ENCODE measurements at places on chromosomes 11 and 22.

DNA sequence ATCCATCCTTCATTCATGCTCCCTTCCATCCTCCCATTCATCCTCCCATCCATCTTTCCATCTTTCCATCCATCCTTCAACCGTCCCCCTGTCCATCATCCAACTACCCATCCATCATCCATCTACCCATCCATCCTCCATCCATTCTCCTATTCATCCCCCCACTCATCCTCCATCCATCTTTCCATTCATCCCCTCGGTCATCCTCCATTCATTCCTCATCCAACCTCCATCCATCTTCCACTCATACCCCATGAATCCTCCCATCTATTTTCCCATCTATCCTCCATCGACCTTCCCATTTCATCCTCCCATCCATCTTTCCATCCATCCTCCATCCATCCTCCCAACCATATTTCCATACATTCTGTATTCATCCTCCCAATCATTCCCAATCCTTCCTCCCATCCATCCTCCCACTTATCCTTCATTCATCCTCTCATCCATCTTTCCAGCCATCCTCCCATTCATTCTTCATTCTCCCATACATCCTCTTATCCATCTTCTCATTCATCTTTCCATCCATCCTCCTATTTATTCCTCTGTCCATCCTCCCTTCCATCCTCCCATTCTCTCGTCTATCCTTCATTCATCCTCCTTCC is 29.9 kb downstream of the IGLL1 start:
- DNase-seq: no peak

DNA sequence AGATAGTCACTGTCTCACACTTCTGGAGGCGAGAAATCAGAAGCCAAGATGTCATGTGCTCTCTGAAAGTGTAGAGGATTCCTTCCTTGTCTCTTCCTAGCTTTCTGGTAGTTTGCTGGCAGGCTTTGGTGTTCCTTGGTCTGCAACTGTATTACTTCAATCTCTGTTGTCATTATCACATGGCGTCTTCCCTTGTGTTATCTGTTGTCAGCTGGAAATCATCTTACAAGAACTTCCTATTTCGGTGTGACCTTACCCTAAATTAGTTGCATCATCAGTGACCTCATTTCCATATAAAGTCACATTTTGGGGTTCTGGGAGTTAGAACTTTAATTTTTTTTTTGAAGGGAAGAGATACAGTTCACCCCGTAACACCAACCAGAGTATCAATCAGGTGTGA is 3.3 kb upstream of the LIN7C start:
- no peak for DNase-seq

GRCh38 chr11:3939211-3939610 is 83.7 kb downstream of the STIM1 start:
- peak; percentile 39 for DNase-seq

DNA sequence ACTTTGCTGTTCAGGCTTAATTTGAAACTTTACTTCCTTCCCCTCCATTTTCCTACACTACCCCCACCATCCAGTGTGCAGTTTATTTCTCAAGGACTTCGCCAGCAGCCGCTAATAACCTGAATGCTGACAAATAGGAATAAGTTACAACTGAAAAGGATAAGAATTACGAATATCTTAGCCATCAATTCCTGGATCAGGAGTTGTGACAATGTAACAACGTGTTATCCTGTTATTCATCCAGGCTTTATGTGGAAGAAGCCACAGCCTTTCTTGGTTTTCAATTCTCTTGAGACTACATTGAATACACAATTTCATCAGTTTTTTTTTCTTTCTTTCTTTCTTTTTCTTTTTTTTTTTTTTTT is 5.9 kb downstream of the HBG1 start:
- DNase-seq: no peak

DNA sequence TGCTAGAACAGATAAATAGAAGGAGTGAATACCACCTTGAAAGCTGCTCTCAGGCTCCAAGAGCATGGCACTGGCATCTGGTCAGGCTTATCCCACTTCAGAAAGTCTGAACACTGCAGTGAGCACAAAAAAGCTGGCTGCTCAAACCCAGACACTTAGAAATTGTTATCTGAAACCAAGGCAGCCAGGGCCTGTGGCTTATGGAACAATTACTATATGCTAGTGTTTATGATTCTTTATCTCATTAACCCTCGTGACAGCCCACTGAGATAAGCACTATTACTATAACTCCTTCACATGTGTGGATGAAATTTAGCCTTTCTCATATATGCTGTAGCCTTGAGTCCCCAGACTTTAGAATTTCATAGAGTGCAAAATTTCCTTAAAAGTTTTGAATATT is 400.2 kb downstream of the RAB38 start:
- no peak for DNase-seq

- DNase-seq: no peak
Observed at GRCh38 chr11:73273222-73273895, 1.2 kb downstream of the P2RY6 start.

DNA sequence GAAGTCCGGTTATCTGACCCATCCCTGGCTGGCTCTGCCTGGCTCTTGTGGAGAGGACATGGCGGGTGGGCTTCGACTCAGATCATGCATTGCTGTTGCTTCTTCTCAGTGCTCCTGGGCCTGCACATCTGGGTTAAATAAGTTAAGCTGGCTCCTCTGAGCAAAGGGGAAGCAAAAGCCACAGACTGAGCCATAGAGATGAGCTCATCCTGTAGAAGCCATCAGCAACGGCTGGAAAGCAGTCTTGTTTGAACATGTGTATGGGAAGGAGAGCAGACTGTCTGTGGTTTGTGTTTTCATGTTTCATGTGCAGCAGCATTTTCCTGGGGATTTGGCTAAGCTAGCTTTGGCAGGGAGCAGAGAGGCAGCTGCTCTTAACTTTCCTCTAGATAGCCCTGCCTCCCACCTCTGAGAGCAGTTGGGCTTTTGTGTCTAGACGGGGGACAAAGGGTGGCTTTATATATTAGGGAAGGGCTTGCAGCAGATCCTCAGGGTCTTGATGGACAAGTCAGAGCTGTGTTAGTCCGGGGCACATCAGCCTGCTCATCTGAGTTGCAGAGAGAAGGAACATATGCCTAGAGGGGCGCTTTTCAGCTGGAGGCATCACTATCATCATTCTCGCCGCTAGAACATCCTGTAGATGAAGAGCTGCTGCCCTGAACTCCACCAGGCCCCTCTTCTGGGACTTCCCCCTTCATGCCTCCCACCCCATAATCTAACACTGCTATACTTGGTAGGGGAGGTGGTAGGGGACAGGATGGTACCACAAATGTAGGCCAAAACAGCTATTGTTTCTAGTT is 14.9 kb downstream of the DCPS start:
- DNase-seq: peak; percentile 70

- DNase-seq: no peak
Observed at GRCh38 chr11:114129142-114129541, 69.6 kb downstream of the ZBTB16 start.

GRCh38 chr22:34975721-34976120 is 90.2 kb upstream of the ISX start:
- no peak for DNase-seq

- DNase-seq: no peak
Observed at GRCh38 chr11:6357222-6357621, 33.1 kb upstream of the SMPD1 start.

DNA sequence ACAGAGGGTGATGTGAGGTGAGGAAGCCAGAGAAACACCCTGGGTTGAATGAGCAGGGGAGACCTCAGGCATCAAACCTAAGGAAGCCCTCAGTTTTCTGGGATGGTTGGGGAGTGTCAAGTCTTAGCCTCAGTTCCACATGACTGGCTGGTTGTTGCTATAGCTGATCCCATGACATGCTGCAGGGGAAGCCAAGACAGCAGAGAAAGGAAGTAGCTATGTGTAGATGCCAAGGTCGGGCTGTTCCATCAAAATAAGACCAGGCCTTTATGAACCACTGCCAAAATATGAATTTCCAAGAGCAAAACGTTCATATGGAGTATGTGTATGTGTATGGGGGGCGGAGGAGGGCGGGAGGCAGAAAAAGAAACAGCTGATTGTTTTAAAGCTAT is 11.6 kb downstream of the CD59 start:
- DNase-seq: no peak

DNA sequence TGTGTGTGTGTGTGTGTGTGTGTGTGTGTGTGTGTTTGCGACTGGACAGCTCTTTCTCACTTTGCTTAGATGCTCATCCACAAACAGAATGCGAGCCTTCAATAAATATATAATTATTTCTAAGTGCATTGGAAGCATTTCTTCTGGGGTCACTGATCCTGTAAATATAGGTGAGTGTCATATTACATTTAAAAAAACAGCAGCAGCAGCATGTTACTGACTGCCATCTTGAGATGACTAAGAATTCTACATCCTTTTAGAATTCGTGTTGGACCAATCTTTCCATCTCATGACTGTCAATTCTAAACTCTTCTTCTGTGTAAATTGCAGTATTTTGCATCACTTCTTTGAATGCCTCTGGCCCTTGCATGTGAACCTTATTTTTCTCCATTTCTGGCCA is 238.0 kb upstream of the DDI1 start:
- no peak for DNase-seq

- DNase-seq: no peak
Observed at GRCh38 chr11:61149624-61150615, 11.3 kb downstream of the VPS37C start.

GRCh38 chr11:122486793-122487495 is 168.6 kb upstream of the UBASH3B start:
- DNase-seq: no peak

DNA sequence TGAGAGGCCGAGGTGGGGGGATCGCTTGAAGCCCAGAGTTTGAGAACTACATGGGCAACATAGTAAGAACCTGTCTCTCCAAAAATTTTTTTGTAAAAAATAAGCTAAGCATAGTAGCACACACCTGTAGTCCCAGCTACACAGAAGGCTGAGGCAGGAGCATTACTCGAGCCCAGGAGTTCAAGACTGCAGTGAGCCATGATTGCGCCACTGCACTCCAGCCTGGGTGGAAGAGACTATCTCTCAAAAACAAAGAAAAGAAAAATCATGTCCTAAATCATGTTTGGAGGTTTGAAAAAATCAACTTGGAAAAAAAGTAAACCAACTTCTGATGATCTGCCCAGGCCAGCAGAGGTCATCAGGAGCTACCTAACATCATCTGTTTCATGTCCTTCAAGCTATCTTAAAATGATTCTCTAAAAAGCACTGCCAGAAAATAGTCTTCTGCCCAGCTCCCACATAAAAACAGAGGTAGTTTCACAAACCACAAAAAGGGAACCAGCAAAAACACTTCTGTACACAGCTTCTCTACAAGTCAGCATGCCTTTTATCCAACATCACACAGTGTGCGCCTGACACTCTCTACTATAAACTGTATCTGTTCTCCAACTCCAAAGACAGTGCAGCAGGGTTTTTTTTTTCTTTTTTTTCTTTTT is 165.0 kb downstream of the SOX6 start:
- DNase-seq: no peak

DNA sequence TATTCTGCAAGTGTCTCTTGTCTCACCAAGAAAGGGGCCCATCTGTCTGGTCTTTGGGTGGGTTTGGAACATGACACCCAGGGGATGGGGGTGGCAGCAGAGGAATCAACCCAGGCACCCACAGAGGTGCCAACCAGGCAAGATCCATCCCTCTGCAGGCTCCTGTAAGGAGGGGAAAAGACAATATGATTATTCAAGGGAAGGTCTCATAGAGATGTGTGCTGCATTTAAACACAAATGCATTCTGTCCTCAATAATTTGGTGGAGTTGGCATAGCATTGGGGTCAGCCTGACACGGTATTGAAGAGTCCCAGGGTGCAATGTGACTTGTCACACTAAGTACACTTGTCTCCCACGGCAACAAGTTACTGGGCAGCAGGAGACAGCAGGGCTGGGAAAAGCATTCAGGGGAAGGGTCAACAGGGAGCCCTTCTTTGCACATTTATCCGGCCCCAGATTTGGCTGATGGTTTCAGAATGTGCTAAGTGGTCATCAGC is 33.1 kb upstream of the SPON1 start:
- DNase-seq: no peak

- no peak for DNase-seq
Observed at GRCh38 chr22:46026899-46027210, 49.9 kb upstream of the WNT7B start.

GRCh38 chr11:110077831-110078325 is 15.3 kb upstream of the ZC3H12C start:
- DNase-seq: no peak

DNA sequence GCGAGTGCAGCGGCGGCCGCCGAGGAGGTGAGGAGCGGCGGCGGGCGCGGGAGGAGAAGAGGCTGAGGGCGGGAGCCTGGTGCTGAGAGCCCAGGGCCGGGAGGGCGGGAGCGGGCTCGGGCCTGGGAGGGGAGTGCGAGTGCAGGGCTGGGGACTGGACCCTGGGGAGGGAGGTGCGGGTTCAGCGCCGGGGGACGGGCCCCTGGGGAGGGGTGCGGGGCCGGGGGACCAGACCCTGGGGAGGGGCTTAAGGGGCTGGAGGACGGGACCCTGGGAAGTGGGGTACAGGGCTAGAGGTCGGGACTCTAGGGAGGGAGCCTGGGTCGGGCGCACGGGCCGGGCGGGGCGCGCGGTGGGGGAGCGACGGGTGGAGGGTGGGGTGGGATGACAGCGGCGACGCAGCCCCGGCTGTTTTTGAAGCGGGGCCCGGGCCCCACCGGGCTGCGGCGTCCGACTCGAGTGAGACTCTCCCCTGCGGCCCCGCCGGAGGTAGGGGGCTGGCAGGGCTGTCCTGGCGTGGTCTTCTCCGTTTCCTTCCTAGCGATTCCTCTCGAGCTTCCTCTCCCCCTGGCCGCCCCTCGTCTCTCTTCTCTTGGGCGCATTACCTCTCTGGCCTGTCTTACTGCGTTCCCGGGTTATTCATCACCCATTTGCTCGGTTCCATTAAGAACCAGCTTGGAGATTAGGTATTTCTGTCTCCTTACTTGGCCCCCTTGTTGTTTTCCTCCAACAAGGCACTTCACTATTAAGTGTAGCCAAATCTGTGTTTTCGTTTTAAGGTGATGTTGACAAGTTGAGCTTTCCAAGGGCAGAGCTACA is 754 bp downstream of the NUP50 start:
- DNase-seq: no peak

GRCh38 chr22:46401370-46401769 is 65.9 kb downstream of the TRMU start:
- DNase-seq: no peak

GRCh38 chr11:120215634-120216033 is 4.8 kb downstream of the OAF start:
- no peak for DNase-seq

- DNase-seq: no peak
Observed at GRCh38 chr11:70135625-70136059, 57.5 kb downstream of the ANO1 start.

DNA sequence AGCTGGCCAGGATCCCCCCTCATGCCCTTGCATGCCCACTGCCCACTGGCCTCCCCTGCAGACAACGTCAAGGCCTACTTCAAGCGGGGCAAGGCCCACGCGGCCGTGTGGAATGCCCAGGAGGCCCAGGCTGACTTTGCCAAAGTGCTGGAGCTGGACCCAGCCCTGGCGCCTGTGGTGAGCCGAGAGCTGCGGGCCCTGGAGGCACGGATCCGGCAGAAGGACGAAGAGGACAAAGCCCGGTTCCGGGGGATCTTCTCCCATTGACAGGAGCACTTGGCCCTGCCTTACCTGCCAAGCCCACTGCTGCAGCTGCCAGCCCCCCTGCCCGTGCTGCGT is 7.9 kb downstream of the AIP start:
- no peak for DNase-seq

- no peak for DNase-seq
Observed at GRCh38 chr11:9760193-9760575, 96.3 kb downstream of the SWAP70 start.

GRCh38 chr22:22787151-22787550 is 100.5 kb upstream of the IGLL5 start:
- DNase-seq: no peak

Measured in brain pericyte (primary cell).